ENCODE measurements at places on chromosomes 1 and 21.

DNA sequence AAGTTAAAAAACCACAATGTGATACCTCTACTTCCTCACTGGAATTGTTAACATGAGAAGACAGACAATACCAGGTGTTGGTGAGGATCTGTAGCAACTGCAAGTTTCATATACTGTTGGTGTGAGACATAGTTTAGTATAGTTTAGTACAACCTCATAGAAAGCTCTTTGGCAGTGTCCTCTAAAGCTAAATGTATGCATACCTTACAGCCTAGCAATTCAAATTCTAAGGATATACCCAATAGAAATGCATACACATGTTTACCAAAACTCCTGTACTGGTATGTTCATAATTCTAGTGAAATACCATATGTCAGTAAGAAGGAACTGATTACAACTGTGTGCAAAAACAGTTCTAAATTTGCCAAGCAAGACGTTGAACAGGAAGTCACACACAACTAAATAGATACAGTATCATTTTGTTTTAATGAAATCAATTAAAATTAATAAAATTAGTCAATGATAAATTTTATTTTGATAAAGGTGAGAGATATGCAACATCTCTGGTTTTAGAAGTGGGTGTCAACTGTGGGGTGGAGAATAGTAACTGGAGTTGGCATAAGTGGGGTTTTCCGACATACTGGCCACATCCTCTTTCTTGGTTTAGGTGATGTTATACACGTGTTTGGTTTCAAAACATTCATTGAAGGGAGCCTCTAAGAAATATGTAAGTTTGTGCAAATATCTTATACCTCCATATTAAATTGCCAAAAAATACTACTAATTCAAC lies 450.7 kb downstream of the PTPRC start:
- DNase-seq, result peak; percentile 9

DNA sequence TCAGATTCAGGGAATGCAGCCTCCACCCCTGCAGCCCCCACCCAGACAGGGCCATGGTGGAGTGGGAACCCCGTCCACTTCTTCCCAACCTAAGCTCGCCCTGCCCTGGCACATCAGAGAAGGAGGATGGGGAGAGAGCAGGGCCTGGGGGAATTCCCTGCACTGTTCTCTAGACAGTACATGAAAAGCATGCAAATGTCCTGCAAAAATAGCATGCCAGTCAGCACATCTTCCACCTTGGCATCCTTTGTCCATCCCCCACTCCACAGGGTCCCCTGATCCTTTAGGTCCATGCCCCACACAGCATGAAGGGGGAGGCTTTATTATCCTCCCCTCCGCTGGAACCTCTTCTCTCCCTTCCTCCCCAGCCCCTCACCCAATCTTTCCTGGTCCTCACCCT lies 35.0 kb upstream of the RD3 start:
- no peak for DNase-seq

GRCh38 chr1:234546890-234547788 lies 62.8 kb downstream of the IRF2BP2 start:
- no peak for DNase-seq

DNA sequence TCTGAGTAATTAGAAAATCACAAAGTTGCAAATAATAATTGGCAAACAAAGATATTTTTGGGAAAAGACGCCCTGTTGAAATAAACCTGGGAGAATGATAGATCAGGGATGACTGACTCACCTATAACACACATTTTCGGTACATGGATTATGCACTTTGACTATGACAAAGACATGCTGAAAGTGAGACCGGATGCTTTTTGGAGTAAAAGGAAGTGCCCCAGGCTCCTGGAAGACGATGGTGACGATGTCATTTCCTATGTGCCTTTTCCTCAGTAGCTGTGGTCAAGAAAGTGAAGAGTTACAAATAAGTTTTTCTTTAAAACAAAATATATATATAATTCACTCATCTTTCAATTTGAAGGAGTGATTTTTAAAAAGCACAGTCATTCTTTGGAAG lies 158.7 kb downstream of the SIPA1L2 start:
- DNase-seq, result no peak

- DNase-seq, result no peak
These were observed 31.3 kb upstream of the BTG2 start for GRCh38 chr1:203273869-203274602.

DNA sequence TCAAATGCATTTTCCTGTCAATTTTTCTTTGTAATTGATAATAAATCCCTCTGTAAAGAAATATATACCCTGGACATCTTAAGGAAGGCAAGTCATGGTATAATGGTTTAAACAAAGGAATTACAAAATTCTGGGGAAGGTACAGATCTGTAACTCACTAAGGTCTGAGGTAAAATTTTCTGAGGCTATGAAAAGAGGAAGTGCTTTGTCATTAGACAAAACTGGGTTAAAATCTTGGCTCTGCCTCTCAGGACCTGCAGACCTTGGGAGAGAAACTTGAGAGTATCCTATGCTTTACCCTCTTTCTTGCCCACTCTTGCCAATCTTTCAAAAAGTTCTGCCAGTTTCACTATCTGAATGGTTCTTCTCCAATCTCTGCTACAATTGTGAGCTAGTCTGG lies 26.8 kb upstream of the BEND5 start:
- no peak for DNase-seq

DNA sequence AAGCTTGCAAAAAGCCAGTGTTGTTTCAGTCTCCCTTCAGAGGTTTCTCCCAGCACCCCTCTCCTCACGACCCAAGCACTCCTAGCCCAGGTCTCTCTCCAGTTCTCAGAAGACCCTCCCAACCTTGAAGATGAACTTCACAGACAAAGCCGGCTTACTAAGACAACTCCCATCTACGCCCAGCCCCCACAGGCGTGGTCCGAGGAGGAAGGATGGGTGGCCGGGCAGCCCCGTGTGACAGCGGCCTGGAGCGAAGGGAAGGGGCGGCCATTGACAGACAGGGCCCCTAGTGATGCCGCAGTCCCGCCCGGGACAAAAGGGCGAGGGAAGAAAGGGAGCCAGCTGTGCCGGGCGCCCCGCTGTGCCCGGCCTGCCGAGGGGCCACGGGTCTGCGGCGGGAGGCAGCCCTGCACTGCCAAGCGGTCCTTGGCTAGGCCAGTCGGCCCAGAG lies 6.9 kb downstream of the PAX7 start:
- no peak for DNase-seq

Data from activated CD4-positive, alpha-beta T cell treated with anti-CD3 and anti-CD28 coated beads for 4 hours (primary cell).